ENCODE measurements at places on chromosomes 11 and 22. TPM values are rescaled to one million over a fixed set of nuclear protein-coding genes. Genes with fewer than 3 reads are reported as not detected.

PTGDR2 gene
- 0.66 TPM for total RNA-seq

DNA sequence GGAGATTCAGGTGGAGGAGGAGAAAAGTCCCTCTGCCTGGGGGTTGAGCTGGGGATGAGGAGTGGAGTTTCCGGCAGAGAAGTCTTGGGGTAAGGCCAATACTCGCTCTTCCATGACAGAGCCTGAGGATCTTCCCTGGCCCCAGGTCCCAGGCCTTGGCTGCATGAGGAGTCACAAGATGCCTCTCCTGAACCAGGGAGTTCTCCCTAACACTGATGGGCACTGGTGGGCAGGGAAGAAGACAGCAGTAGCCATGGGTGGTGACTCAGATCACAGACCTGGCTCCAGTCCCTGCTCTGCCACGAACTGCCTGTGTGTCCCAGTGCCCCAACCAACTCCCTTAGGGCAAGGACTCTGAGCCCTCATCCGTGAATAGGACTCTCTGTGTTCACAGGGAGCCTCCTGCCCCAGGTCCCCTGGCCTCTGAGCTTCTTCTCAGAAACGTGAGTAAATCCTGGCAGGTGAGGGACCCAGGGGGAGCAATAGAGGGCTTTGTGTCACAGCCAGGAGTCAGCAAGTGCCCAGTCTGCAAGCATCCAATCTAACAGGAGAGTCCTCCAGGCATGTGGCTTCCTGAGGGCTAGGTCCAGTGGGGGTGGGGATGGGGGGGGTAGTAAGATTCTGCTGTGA, 45.5 kb upstream of the FTH1 start:
- DNase-seq, result no peak
- H3K4me3 ChIP-seq, result no peak overlapping the region
- H3K4me1 ChIP-seq, result peaks cover 4% of the 10 kb centered on the region

FAM180B gene
- not detected for total RNA-seq

DNA sequence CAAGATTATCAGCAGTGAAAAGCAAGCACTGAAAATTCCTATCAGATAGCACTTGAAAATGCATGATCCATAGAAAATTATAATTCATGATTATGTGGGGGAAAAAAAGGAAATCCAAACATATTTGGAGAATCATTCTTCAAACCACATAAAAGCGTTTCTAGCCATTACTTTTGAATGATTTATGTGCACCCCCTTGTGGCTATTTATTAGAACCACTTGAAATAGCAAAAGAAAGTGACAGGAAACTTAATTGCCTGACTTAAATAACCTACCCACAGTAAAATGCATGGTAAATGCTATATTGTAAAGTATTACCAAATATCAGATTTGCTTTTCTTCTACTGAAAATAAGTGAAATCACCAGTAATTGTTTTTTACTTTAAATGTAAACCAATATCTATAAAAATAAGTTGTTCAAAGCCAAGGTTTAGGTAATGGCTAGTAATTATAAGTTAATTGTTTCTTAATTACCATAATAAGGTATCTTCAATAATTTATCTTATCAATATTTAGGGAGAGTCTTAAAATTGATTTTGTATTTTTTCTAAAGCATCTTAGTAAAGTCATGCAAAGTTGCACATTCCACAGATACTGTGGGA, 168.5 kb downstream of the ARHGAP42 start:
- no peaks in the 10 kb centered on the region for H3K36me3 ChIP-seq
- H3K4me3 ChIP-seq, result no peak overlapping the region
- H3K27ac ChIP-seq, result no peak overlapping the region
- H3K4me1 ChIP-seq, result no peaks in the 10 kb centered on the region

- H3K4me3 ChIP-seq, result no peak overlapping the region
- H3K36me3 ChIP-seq, result no peaks in the 10 kb centered on the region
- H3K4me1 ChIP-seq, result no peaks in the 10 kb centered on the region
- no peak for DNase-seq
- H3K27me3 ChIP-seq, result no peaks in the 10 kb centered on the region
Measured at GRCh38 chr11:87849216-87849615, 326.0 kb downstream of the RAB38 start.

LDHAL6A gene
- 0.82 TPM for total RNA-seq

DNA sequence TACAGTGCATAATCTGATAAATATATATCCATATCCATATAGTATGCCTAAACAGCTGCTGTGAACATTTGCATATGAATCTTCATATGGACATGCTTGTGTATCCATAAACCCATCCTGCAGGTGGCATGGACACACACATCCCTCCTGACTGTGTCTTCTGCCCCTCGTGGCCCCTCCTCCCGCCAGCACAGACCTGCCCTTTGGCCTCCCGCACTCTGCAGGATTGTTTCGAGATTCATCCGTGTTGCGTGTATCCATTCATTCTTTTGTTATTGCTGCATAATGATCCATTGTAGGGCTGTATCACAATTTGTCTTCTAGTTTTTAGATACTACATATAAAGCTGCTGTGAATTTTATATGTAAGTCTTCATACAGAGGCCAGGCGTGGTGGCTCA, 24.0 kb downstream of the ZBED4 start:
- no peak overlapping the region for H3K27ac ChIP-seq
- no peak overlapping the region for H3K4me3 ChIP-seq
- DNase-seq, result no peak
- H3K27me3 ChIP-seq, result no peaks in the 10 kb centered on the region

GRCh38 chr22:29994027-29994715, 86.1 kb upstream of the HORMAD2 start:
- H3K27me3 ChIP-seq, result no peaks in the 10 kb centered on the region
- H3K27ac ChIP-seq, result no peak overlapping the region
- H3K36me3 ChIP-seq, result peaks cover 39% of the 10 kb centered on the region
- H3K4me3 ChIP-seq, result no peak overlapping the region
- no peaks in the 10 kb centered on the region for H3K4me1 ChIP-seq

GGTLC2 gene
- not detected for total RNA-seq

GRCh38 chr11:113286009-113286408, 28.4 kb upstream of the TTC12 start:
- H3K4me3 ChIP-seq, result no peak overlapping the region

- no peaks in the 10 kb centered on the region for H3K27me3 ChIP-seq
- DNase-seq, result no peak
- H3K4me1 ChIP-seq, result peaks cover 5% of the 10 kb centered on the region
- no peak overlapping the region for H3K4me3 ChIP-seq
- H3K27ac ChIP-seq, result no peak overlapping the region
Measured at GRCh38 chr22:19214078-19214473, 35.5 kb upstream of the SLC25A1 start.

DNA sequence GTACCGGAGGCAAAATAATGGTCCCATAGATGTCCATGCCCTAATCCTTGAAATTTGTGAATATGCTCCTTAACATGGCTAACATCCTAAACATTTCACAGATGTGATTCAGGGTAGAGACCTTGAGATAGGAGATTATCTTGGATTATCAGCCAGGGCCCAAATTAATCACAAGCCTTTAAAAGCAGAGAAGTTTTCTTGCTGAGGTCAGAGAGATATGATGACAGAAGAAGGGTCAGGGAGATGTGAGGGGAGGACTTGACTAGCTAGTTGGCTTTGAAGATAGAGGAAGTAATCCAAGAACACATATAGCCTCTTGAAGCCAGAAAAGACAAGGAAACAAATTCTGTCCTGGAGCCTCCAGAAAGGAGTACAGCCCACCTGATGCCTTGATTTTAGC, 19.1 kb upstream of the FDX1 start:
- no peak overlapping the region for H3K27ac ChIP-seq
- no peak for DNase-seq
- H3K36me3 ChIP-seq, result no peaks in the 10 kb centered on the region
- H3K4me1 ChIP-seq, result no peaks in the 10 kb centered on the region
- no peak overlapping the region for H3K4me3 ChIP-seq
- no peaks in the 10 kb centered on the region for H3K27me3 ChIP-seq

GRCh38 chr11:81995889-81996288, 737.8 kb downstream of the FAM181B start:
- H3K27ac ChIP-seq, result no peak overlapping the region
- no peaks in the 10 kb centered on the region for H3K36me3 ChIP-seq
- no peak overlapping the region for H3K4me3 ChIP-seq
- DNase-seq, result no peak
- no peaks in the 10 kb centered on the region for H3K27me3 ChIP-seq

GRCh38 chr22:47043835-47044721, 281.6 kb downstream of the TBC1D22A start:
- H3K4me3 ChIP-seq, result no peak overlapping the region
- no peaks in the 10 kb centered on the region for H3K27me3 ChIP-seq
- DNase-seq, result no peak

- H3K4me1 ChIP-seq, result peaks cover 26% of the 10 kb centered on the region
- no peak overlapping the region for H3K4me3 ChIP-seq
- H3K27ac ChIP-seq, result no peak overlapping the region
- no peaks in the 10 kb centered on the region for H3K27me3 ChIP-seq
- DNase-seq, result no peak
Measured at GRCh38 chr22:50505776-50506610, 1.5 kb downstream of the LMF2 start.

PANX3 gene
- not detected for total RNA-seq

GRCh38 chr11:78310500-78310909, 107.1 kb downstream of the GAB2 start:
- no peaks in the 10 kb centered on the region for H3K4me1 ChIP-seq
- H3K36me3 ChIP-seq, result no peaks in the 10 kb centered on the region
- no peak overlapping the region for H3K27ac ChIP-seq
- H3K27me3 ChIP-seq, result no peaks in the 10 kb centered on the region
- no peak overlapping the region for H3K4me3 ChIP-seq

GRCh38 chr22:17710023-17710422, 64.2 kb downstream of the BID start:
- peaks cover 10% of the 10 kb centered on the region for H3K4me1 ChIP-seq
- DNase-seq, result no peak
- no peaks in the 10 kb centered on the region for H3K36me3 ChIP-seq
- no peak overlapping the region for H3K4me3 ChIP-seq
- H3K27ac ChIP-seq, result no peak overlapping the region

SCGB2A2 gene
- total RNA-seq, result not detected

INS gene
- total RNA-seq, result not detected

- H3K4me1 ChIP-seq, result peaks cover under 1% of the 10 kb centered on the region
- no peaks in the 10 kb centered on the region for H3K27me3 ChIP-seq
Measured at GRCh38 chr22:23159291-23159630, 14.0 kb downstream of the RAB36 start.
